Retina (tissue), 1 donor: ENCODE measurements at places on chromosomes 3 and 15.
A peak's percentile ranks its signal among the peaks of the same experiment; 100 is the strongest.

DNA sequence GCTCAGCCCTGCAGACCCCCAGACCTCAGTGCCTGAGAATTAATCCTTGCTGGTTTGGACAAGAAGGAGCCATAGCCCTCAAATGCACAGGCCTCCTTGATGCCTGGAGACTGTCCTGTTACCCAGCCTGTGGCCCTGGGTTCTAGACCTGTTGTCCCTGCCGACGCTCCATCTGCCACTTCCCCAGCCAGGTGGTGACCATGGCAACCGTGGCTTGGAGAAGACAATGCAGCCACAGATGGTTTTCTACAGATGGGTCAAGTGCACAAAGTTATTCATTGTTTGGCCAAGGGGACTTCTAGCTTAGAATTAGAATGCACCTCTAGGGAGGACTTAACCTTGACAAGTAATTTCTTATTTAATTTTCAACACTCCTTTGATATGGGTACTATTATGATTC is 297.1 kb downstream of the UACA start:
- peak; percentile 32 for DNase-seq

- no peak for DNase-seq
Observed at GRCh38 chr3:141096164-141096563, 45.0 kb downstream of the SPSB4 start.

GRCh38 chr15:90091156-90091931 is 10.9 kb downstream of the IDH2 start:
- DNase-seq = no peak

DNA sequence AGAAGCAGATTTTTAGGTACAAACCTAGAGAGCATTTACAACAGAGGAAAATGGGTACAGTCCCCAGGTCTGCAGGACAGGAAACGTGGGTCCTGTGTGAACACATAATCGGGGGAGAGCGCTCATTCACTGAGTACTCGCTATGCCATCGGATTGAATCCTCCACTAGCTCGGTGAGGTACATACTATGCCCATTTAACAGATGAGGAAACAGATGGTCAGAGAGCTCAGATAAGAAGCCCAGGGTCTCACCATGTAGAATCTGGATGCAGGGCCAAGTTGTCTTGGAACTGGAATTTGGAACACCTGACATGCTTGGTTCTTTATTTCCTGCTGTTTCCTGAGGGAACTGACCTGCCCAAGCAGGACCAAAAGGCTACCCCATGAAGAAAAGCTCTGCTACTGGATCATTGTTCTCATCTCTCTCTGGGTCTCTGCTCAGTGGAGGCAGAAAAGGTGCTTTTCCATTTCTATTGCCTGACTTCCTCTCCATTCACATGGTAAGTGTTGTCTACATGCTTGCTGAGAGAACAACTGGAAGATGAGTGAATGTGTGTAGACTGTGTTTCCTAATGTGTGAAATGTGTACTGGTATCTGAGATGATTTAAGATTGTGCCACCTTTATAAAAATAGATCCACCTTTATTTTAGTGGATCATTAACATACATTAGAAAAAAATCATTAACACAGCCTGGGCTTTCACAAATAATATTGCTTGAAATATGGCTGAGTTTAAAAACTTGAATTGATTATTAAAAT is 89.1 kb downstream of the TGFBR2 start:
- no peak for DNase-seq

- DNase-seq = no peak
Observed at GRCh38 chr3:13850161-13850945, 29.5 kb downstream of the WNT7A start.

GRCh38 chr3:190130037-190130436 is 9.3 kb upstream of the P3H2 start:
- DNase-seq = no peak

DNA sequence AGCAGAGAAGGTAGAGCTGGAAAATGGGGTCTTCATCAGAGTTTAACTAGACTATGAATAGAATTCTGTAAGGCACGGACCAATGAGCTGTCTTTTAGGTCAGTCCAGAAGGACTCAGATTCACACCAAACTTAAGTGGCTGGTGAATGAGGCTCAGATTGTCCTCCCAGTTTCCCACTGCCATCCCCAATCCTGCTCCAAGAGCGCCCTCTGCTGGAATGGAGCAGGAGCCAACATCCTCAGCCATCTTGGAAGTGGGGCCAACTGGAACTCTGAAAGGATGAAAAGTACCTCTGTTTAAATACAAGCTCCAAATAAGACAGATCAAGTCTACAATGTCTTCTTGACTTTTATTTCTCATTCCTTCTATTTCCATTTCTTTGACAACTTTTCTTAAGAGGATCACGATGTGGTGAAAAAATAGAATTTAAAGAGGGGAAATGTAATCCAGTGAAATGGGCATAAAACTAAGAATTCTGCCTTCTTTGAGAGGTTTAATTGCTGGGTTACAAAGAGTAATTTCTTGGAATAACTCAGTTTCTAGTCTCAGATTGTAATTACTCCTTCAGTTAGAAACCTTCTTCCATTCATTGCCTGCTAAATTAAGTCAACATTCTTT is 217.1 kb upstream of the TPRG1 start:
- peak; percentile 81 for DNase-seq

GRCh38 chr3:5185093-5185673 is 2.3 kb upstream of the EDEM1 start:
- no peak for DNase-seq

GRCh38 chr15:29480949-29481348 is 211.3 kb upstream of the NSMCE3 start:
- DNase-seq = no peak
